ENCODE measurements at places on chromosomes 11 and 22.

GRCh38 chr11:68436985-68437926, 23.3 kb upstream of the PPP6R3 start:
- DNase-seq = peak; percentile 44

- DNase-seq = peak; percentile 63
Measured at GRCh38 chr11:61718621-61719302, 33.7 kb upstream of the MYRF start.

DNA sequence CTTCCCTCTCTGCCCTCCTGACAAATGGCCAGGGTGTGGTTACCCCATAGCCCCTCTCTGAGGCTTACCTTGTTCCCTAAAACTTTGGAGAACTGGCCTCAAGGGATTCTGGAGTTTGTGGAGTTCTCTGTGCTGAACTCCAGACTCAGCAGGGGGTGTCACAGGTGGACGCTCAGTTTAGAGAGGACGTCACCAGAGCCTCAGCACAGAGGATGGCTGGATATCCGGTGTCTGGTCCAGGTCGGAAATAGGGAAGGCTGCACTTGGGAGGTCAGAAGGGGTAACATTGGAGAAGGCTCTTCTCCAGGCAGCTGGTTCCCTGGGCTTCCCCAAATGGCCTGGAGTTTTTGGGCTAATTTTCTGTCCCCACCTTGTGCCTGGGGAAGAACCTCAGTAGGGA, 64.2 kb downstream of the ADAMTS15 start:
- no peak for DNase-seq

DNA sequence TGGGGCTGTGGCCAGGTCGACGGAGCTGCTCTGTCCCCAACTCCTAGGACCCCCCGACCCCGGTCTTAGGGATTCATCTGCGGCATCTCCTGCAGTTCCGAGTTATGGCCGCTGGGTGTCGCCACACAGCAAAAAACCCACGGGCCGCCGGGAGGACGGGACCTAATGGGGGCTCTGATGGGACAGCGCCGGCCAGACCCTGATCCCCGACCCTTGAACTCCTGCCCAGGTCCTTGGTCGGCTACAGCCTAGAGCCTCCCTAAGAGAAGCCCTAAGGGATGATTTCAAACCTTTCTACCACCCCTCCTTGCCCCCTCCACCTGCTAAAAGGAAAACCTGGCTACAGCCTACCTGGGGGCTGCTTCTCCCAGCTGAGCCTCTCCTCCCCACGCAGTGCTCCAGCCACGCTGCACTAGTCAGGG, 30.8 kb upstream of the LRRC10B start:
- DNase-seq = peak; percentile 29

DNA sequence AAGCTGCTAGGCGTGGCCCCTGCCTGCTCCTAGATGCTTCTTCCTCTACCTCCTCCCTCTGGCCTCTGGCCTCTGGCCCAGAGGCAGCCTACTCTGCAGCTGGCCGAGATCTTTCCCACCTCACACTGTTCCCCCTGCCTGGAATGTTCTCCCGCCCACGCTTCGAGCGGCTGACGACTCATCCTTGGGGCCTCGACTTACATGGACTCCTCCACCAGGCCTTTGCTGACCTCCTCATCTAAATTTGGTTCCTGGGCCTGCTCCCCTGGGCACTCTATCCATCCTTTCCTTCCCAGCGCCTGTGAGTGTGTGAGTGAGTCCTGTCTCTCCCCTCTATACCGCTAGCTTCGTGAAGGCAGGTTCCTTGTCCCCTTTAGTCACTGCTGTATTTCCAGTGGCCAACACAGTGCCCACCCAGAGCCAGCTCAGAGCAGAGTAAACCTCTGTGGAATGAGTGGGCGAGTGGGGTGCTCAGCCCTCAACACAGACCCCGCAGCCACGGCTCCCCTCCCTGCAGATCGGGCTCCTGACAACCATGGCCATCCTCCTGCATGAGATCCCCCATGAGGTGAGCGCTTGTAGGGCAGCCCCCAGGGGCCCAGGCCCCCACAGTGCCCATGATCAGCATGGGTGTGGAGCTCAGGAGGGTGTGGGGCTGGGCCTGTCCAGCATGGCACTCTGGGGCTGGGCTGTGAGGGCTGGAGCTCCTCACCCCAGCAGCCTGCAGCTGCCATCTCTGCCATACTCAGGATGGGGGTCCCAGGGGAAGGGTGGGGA, 5.7 kb downstream of the SLC39A13 start:
- DNase-seq = peak; percentile 83

DNA sequence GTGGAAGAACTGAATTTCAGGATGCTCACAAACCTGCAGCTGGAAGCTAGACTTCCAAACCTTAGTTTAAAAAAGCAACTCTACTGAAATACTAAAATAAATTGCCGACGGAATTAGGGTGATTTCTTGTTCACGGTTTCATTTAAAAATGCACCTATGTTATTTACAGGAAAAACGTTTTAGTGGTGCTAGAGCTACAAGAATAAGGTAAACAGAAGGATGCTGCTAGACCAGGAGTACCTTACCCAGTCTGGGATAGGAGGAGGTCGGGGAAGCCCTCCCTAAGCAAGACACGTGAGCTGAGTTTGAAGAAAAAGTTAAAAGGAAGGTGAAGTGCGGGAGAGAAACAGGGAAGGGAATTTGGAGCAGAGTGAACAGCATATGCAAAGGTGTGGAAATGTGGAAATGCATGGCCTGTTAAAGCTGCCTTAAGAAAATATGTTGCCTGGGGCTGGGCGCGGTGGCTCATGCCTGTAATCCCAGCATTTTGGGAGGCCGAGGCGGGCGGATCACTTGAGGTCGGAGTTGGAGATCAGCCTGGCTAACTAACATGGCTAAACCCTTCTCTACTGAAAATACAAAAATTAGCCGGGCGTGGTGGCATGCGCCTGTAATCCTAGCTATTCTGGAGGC, 1.4 kb upstream of the FTH1 start:
- no peak for DNase-seq

GRCh38 chr22:40928657-40929056, 22.5 kb upstream of the RBX1 start:
- no peak for DNase-seq

DNA sequence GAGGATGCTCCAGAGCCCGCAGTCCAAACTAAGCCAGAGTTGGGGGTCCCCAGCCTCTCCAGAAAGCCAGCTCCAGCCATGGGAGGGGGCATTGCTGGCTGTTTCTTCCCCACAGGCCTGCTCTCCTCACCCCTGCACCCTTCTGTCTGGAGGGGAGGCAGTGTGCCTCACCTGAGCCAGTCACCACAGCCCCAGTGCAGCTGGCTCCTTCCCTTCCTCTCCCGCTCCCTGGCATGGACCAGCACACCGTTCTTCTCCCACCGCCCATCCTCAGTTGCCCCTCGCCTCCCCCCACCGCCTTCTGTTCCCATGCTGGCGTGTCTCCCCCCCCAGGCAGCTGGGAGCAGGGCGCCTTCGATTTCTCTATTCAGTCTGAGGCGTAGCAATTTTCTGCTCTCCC, 110.5 kb upstream of the THY1 start:
- DNase-seq = no peak

DNA sequence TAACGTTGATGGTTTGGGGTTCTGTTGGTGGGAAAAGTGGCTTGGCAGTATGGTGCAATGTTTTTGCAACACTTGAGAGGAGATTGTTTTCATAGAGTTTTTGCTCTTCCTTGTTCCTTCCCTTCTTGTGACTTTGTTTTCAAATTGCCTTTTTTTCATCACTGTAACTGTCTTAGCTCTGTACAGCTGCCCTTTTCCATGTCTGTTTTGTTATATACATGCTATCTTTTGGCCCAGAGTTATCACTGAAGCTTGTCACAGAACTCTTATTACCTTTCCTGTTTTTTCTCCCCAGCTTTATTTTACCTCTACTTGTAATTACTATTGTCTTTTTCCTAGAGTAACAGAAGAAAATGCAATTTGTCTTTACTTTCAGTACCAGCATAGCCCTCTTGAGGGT, 154.1 kb downstream of the DDX10 start:
- no peak for DNase-seq

DNA sequence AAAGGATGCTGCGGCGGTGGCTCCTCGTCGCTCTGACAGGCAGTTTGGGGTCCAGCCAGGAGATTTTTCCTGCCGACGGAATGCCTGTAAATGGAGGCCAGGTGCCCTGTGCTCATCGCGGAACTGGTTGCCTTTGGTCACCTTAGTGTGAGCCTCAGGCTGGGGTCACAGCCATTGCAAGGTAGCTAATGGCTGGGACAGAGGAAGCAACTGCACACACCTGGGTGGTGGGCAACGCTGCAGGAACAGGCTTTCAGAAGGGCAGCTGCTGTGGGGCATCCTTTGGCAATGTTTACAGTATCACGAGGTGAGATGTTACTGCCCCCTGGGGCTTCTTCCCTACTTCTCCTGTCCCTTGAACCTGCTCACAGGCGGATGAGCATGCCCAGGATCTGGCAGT, 205.5 kb downstream of the GRIK4 start:
- DNase-seq = no peak

- peak; percentile 94 for DNase-seq
Measured at GRCh38 chr11:92123540-92123939, 101.1 kb upstream of the FAT3 start.

DNA sequence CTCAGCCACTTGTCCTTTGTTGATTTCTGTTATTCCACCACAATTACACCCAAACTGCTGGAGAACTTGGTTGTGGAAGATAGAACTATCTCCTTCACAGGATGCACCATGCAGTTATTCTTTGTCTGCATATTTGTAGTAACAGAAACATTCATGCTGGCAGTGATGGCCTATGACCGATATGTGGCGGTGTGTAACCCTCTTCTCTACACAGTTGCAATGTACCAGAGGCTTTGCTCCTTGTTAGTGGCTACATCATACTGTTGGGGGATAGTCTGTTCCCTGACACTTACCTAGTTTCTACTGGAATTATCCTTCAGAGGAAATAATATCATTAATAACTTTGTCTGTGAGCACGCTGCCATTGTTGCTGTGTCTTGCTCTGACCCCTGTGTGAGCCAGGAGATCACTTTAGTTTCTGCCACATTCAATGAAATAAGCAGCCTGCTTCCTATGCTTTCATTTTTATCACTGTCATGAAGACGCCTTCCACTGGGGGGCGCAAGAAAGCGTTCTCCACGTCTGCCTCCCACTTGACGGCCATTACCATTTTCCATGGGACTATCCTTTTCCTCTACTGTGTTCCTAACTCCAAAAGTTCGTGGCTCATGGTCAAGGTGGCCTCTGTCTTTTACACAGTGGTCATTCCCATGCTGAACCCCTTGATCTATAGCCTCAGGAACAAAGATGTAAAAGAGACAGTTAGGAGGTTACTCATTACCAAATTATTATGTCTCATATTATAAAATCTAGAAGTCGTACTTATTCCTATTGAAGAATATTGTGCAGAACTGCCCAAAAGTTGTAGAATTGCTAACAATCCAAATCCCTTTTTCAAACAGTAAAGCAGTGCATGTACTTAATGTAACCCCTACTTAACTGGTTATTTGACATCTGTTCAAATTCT, 53.2 kb downstream of the OR4C6 start:
- no peak for DNase-seq

- no peak for DNase-seq
Measured at GRCh38 chr11:110798201-110798900, 86.1 kb upstream of the ARHGAP20 start.

- DNase-seq = no peak
Measured at GRCh38 chr11:111439901-111440300, 60.8 kb upstream of the POU2AF1 start.

GRCh38 chr22:36864454-36865215, 3.8 kb downstream of the NCF4 start:
- DNase-seq = no peak

GRCh38 chr22:35840302-35840739, 122.6 kb downstream of the APOL5 start:
- peak; percentile 98 for DNase-seq

DNA sequence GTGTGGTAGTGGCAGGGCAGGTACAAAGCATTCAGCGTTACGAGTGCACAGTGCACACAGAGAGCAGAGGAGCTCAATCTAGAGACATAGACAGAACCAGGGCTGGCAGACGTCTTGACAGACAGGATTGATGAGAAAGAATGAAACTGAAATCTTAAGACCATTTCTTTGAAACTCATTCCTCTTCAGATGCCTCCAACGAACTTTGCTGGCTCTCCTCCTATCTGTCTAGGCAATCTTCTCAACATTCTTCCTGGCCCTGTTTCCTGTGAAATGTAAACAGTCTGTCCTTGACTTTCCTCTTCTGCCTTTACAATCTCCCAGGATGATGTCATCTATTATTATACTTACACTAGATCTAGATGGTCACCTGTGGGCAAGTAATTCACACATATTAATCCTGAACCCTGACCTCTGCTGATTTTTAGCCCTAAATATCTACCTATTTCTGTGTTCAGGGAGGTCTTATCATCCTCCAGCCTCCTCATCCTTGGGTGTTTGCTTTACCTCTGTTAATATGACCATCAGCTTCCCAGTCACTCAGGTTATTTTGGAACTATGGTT, 119.5 kb downstream of the ENTHD1 start:
- peak; percentile 3 for DNase-seq

- DNase-seq = no peak
Measured at GRCh38 chr11:13009921-13010748, 1.0 kb downstream of the RASSF10 start.

DNA sequence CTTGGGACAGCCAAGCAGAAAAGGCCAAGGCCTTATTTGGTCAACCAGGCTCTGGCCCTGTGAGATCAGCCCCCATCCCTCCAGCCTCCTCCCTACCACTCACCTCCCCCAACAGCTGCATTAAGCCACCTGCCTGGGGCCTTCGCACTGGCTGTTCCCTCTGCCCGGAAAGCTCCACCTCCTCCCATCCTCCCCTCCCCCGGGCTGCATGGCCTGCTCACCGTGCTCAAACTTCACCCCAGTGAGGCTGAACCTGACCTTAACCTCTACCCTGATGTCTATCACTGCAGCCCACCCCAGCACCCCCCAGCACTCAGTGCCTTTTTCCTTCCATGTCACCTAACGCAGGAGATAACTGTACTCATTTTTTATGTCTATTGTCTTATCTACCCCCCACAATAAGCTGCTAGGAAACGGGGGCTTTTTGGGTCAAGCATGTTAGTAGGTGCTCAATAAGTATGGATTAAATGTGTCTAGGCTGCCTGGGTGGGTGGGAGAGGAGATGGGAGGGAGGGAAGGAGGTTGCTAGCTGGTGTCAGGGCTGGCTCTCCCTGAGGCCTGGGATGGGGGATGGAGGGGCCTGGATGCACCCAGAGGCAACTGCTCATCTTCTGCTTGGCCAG, 912 bp downstream of the PTPRCAP start:
- DNase-seq = peak; percentile 23

DNA sequence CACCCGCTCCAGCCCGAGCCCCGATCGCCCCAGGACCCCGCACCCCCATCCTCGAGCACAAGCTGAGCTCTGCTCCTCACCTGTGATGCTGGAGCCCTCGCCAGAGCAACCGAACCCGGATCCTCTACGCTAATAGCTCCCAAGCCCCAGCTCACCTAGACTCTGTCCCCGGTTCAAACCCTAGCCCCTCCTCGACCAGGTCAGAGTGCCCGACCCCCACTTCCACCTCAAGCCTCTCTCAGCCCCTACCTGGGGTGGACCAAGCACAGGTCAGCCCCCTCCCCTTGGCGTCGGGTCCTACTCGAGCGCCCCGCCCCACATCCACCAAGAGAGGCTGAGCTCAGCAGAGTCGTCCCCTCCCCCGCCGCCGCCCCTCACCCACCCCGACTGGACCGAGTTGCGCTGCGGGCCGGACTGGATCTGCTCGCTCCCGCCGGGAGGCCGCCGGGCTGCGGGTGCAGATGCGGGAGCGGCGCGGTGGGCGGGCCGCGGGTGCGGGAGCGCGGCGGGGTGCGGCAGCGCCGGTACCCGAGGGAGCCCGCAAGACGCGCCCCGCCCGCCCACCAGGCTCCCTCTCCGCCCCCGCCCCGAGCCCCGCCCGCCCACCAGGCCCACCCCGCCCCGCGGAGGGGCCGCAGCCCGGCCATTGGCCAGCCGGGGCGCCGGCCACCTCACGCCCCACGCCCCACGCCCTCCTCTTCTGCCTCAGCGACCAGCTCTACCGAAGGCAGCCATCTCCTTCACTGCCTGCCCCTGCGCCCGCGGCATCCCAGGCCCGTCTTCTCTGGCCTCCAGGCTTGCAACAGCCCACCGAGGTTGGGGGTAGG, 577 bp upstream of the DKK3 start:
- peak; percentile 64 for DNase-seq

Measured in fibroblast of lung (primary cell).